ENCODE measurements at places on chromosomes 16 and 17.
A peak's percentile ranks its signal among the peaks of the same experiment; 100 is the strongest.

DNA sequence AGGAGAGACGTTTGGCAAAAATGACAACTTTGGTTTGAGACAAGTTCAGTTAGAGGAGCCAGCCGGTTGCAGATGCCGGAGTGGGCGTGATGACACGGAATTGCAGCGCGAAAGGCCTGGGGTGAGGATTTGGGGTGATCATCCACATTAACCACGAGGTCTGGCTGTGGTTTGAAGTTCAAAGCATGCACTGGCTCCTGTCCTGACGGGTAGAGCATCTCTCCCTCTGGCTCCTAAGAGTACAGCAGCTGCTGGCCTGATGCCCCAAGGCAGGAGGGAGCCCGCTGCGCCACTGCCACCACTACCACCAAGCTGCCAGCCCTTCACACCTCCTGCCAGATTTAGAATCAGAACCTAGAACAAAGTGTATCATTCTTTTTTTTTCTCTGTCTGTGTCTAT is 3.7 kb downstream of the RHBDL3 start:
- DNase-seq: no peak

GRCh38 chr17:11814655-11815262 is 182.5 kb downstream of the ZNF18 start:
- no peak for DNase-seq

DNA sequence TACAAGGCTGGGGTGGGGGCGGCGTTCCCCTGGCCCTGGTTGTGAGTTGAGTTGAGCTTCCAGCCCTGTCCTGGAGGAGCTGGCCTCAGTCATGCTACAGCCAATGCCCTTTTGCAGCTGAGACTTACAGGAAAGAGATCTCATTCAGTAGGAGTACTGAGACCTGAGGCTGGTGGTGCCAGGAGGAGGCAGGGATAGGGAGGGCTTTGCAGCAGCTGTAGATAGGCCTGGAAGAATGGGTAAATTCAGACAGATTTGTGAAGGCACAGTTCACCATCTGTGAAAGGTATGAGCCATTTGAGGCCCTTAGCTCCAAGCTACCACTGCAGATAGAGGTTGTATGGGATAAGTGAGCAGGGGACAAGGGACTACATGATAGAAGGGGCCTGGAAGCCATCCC is 5.6 kb downstream of the STX4 start:
- no peak for DNase-seq

- DNase-seq: no peak
Measured at GRCh38 chr16:86040496-86040895, 141.5 kb downstream of the IRF8 start.

GRCh38 chr16:19645557-19645981 is 72.5 kb downstream of the KNOP1 start:
- DNase-seq: no peak

GRCh38 chr16:1906055-1906845 is 12.0 kb downstream of the HS3ST6 start:
- DNase-seq: no peak

GRCh38 chr17:40536295-40537171 is 28.7 kb downstream of the CCR7 start:
- no peak for DNase-seq

DNA sequence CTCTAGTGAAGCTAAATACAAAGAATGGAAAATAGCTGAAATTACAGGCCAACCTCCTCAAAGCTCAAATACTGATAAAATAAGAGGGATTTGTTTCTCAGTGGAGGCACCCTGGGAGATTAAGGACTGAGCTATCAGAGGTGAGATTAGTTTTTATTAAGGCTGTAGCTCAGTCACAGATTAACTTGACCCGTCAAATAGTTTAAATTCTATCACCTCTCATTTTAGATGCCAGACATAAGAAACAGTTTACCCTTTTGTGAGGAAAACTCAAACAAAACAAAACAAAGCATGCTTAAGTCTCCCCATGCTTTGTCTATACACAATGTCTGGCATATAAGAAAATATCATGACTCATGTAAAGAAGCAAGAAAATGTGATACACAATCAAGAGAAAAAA is 208.3 kb upstream of the PMFBP1 start:
- DNase-seq: no peak

DNA sequence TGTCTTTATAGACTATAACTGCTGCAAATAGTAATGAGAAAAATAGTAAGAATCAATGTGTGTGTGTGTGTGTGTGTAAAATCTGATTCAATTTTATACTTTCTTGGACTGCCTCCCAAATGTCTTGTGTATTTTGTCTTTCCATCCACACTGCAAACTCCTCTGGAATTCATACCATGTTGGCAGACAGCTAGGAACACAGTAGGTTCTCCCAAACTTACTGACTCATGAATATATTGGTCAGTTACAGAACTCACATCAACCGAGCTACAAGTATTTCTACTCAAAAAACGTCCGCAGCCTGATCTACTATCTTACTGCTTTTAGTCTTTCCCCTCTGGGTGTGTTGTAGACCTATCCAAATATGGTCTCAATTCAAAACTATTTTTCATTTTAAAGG is 542.7 kb upstream of the PSMD7 start:
- DNase-seq: no peak

- peak; percentile 62 for DNase-seq
Measured at GRCh38 chr17:37488607-37489196, 989 bp upstream of the DUSP14 start.

DNA sequence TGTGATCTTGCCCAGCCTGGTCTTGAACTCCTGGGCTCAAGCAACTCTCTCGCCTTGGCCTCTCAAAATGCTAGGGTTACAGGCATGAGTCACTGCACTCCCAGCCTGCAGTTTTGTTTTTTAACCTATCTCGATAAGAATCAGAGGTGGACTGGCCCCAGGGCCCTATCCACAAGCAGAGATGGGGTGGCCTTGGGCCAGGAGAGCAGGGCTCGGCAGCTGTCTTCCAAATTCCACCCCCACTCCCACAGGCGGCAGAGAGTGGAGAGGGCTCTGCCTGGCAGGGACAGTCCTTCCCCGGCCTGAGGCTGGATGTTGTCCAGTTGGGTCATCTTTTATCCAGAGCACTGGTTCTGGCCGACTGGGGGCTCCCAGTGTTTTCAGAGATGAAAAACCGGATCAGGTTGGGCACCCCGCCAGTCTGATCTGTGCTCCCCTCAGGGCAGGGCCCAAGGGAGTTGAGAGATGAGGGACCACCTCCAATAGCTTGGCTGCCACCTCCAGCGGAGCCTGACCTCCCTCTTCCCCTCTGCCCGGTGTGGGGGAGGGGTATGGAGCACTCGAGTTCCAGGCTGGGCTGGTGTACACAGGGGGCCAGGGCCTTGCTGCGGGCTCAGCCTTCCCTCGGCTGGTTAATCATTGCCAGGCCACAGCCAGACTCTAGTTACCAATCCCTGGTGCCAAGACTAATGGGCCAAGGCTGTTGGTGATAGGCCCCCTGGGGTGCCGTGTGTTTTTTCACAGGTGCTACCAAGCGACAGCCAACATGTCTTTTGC is 30.3 kb upstream of the MYO15B start:
- DNase-seq: no peak

DNA sequence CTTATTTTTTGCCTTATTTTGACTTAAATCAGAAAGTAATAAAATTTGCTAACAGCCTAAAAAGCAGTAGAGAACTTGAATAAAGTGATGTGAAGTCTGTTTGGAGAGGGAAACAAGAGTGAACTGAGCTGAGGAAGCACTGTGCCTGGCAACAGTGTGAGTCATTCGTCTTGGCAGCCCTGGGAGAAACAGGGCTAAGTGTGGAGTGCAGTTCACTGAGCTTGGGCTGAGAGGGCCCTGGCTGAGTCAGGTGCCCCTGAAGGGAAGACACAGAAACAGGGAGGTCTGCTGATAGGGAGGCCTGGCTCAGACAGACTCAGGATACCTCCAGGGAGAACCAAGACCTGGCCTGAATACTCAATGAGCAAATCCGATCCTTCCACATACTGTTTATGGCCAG is 132.1 kb downstream of the HS3ST4 start:
- DNase-seq: no peak

DNA sequence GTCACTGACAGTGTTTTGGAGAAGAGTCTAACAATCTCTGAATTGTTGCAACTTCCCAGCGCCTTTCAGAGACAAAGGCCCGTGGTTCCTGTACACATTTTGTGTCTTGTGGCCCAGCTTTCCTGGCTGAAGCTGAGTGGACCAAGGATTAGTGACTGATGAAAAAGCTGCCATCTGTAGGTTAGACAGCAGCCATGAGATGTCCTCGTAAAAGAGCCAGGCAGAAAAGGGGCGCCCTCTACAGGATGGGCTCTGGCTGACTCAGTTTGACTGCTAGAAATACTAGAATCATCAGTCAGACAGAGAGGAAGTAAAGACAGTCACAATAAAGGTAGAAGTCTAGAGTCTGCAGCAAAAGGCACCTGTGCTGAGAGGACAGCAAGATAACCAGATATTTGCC is 26.5 kb upstream of the NF1 start:
- DNase-seq: peak; percentile 71

DNA sequence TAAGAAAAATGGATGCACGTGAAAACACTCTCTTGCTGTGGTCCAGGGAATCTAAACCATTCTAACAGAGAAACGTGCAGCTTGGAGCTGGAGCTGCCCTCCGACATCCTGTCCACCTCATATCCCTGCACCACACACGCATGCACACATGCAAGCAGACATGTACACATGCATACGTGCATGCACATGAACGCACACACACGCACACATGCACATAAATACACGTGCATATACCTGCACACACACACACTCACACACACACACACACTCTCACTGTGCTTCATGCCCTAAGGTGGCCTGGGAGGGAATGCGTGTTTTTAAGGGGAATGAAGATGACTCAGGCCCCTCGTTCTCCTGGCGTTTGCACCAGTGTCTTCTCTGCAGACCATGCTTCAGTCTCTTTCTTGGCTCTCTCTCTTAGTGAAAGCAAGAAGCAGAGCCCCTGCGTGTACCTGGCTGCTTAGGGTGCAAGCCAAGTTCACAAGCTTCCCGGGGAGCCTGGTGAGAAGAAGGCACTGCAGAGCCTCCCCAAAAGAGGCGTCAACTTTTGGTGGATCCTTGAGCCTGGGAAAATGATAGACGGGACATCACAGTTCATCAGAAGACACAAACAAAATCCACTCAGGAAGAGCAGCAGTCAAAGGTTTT is 72.8 kb downstream of the GOSR1 start:
- DNase-seq: no peak

DNA sequence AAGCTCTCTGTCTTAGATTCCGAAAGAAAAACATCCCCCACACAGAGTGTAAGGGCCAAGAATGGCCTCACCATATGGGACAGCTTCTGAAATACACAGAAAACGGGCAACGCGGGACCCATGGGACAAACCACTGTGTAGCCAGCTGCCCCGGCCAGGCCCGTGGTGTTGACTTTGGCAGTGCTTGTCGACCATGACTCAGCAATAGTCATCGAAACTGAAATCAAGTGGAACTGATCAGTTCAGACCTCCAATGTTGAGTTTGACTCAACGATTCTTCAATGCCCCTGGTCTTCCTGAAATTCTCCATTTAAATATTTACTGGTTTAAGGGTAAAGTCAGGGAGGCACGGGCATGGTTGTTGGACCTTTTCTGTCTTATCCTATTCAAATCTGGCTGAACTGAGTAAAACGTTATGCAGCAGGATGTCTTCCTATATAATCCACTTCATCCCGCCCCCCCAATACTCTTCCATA is 27.5 kb downstream of the ZFHX3 start:
- no peak for DNase-seq

DNA sequence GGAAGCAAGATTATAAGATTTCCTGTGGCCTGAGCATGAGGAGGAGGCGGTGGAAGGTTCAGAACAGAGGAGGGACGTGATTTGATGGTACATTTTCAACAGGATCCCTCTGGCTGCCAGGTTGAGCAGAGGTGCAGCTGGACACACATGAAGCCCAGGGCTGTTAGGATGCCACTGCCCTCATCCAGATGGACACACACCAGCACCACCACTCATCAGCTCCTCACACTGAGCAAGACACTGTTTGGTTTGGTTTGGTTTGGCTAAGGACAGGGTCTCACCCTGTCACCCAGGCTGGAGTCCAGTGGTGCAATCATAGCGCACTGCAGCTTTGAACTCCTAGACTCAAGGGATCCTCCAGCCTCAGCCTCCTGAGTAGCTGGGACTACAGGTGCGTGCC is 402.6 kb upstream of the C16orf82 start:
- no peak for DNase-seq

GRCh38 chr16:11045846-11046245 is 101.5 kb downstream of the CLEC16A start:
- no peak for DNase-seq
